NCI-H524 (cell line): ENCODE measurements at places on chromosomes 16 and 17.

DNA sequence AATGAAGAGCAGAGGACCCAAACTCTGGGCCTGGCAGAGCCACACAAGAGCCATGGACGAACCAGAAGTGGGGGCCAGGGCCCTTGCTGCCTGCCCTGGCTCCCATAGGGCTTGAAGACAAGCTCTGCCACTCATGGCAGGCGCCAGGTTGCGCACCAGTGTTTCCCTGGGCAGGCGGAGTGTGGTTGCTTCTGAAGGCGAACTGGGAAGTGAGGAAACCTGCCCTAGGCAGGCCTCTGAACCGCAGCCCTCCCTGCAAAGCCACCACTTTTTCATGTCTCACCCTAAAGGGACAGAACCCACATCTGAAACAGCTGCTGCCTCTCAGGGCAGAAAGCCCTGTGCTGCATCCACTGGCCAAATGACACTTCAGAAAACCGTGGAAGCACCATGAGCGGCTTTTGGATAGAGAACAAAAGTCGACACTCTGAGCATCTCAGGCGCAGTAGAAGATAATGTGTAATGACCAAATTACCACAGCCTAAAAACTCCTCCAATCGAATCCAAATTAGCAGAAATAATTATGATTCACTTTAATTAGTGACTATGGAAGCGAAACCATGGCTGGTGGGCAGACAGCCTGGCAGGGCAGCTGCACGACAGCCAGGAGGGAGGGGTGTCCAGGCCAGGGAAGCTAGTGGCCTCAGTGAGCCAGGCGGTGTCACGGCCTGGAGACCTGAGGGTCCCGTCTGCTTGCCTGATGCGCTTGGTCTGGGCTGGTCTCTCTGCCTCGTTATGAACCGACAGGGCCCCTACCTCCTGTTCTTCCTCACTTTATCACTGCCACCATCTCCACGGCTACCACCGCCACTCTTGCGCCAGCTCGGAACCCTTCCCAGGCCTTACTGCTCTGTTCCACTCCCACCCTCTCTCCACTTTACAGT lies 59.1 kb downstream of the PRMT7 start:
- DNase-seq = no peak

DNA sequence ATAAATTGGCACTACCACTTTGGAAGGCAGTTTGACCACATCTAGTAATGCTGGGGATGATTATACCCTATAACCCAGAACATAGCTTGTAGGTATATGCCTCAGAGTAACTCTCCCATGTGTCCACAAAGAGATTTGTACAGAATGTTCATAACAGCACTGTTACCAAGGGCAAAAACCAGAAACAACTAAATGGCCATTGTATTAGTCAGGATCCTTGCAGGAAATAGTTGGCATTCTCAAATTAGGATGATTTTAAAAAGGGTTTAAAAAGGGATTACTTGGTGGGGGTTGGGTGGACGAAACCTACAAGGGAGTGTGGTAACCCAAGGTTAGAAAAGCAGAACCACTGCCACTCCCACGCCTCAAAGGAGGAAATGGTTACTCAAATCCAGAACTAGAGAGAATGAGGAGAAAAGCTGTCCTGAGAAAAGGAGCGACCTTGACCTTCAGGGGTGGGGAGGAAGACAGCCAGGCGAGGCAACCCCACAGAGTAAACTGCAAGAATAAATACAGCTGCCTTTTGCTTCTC lies 2.1 kb downstream of the CPPED1 start:
- no peak for DNase-seq

DNA sequence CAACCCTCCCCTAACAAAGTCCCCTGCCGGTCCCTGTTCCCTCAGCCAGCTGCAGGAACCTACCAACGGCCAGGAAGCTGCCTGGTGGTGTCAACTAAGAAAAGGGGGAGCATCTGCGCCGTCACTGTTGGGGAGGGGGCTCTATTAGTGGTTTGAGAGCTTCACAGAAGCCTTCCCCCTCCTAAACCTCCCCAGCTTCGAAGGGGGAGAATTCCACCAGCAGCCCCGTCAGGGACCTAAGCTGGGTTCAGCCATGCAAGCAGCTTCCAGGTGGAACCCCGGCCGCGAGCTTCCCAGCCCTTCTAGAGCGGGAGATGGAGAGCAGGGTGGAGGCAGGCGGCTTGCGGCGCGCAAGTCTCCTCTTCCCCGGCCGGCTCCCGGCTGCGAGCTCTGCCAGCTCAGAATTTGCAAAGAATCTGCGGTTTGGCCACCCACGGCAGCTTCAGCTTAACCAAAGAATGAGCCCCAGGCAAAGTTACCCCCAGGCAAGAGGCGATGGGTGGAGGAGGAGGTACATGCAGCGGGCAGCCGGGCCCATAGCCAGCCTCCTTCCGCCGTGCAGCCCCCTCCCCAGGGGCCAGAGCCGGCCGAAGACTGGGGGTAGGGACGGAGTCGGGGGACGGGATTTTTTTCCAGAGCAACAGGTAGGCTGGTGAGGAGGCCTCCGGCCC lies 33.7 kb downstream of the DDX19A start:
- DNase-seq = peak; percentile 56

DNA sequence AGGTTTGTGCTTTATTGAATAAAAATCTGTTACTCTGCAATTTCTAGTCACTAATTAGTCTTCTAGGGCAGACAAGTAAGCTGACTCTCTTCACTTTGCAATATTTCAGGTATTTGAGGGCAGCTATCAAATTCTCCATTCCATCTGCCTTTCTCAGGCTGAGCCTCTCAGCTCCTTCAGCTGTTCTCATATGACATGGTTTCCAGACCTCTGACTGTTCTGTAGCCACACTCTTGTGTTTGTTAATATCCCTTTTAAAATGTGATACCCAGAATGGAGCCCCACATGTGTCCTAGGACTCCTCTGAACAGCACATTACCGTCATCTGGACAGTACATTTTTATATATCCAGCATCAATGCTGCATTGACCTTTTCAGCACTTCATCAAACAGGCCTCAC lies 46.1 kb upstream of the MTMR4 start:
- DNase-seq = no peak

DNA sequence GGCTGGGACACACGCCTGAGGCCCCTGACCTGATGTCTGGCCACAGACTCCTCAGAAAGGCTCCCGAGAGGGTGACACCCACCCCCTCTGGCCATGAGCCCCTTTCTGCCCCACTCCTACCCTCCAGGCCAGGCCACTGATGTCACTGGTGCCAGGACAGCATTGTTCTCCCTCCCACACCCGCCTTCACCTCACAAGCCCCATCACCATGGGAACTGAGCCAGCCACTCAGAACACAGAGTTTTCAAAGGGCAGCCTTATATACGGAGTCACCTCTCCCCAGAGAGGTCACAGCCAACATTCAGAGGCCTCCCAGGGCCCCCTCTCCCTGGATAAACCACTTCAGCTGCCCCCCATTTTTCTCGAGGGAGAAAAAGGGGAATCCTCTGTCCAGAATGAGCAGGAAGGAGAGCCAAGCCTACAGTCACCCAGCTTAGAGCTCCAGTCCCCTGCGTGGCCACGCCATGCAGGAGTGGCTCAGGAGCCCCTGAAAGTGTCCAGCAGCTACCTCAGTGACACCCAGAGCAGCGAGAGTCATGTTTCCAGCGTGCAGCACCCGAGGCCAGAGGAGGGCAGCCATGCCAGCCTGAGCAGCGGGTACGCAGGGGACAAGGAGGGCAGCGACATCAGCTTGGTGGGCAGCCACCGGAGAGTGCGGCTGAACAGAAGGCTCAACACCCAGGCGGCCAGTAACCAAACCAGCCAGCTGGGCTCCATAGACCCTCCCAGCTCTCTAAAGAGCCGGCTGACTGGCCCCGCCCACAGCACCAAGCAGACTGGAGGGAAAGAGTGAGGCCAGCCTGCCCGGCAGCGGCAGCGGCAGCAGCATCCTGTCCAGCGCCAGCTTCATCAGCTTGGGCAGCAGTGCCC lies at the start of gene C16orf82:
TSS of gene C16orf82 (plus strand) at position 260 of the 870 bp plus-strand sequence.
- DNase-seq = peak; percentile 18

DNA sequence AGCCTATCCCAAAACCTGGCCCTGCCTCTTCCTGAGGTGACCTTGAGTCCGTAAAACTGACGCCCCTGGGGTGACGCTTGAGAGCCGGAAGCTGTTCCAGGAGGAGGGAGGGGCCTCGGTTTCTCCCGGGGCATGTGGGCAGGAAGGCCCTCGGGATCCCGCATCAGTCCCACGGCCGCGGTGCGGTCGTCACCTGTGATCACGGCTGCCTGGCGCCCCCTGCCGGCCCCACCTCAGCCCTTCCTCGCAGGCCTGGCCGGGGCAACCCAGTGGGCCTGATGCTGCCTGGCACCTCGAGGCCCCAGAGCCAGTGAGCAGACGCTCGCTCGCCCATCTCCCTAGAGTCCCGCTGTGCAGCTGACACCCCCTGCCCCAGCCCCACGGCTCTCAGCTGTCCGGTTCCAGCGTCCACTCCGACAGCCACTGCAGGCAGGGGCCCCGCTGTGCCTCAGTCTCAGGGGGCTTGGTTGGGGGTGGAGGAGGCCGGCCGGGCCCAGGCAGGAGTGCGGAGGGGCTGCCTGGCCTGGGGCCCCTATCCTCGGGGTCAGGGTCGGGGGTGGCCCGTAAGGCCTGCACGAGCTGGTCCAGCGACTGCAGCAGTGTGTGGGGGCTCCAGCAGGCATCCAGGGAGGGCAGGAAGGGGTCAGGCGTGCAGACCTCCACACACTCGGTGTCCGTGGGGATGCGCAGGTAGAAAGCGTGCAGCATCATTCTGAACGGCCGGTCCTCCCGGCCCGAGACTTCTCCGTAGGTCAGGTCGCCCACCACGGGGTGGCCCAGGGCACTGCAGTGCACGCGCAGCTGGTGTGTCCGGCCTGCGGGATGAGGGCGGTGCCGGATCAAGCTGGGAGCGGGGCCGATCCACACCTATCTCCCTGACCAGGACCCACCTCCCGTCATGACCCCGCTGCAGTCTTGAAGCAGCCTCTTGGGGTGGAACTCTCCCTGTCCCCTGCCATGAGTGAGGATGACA lies 2.3 kb downstream of the RPUSD1 start:
- peak; percentile 47 for DNase-seq

GRCh38 chr17:82977606-82978005 lies 101.8 kb upstream of the METRNL start:
- no peak for DNase-seq

DNA sequence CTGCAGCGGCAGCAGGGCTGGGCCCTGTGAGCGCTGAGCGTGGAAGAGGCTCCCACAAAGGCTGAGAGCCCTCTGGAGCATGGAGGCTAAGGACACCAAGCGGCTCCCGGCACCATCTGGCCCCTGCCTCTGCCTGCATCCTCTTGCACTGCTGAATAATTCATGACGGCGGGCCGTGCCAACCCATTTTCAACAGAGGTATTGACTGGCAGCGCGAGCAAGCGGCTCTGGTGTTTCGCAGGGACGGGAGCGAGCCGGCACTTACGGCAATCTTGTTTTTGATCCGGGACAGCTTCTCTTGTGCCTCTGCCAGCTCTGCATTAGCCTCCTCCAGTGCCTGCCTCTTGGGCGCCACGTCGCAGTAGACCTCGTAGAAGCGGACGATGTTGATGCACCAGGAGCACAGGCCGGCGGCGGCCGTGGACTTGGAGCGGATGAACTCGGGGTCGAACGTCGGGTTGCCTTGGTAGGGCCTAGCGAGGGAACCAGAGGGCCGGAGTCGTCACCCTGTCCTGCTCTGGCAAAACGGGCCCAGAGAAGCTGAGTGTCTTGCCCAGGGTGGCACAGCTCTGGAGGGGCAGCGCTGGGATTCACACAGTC lies 80.4 kb downstream of the PGS1 start:
- DNase-seq = peak; percentile 98

GRCh38 chr16:3872216-3872895 lies 8.2 kb downstream of the CREBBP start:
- no peak for DNase-seq

GRCh38 chr17:39937447-39937846 lies 9.9 kb downstream of the LRRC3C start:
- DNase-seq = no peak

- no peak for DNase-seq
Observed at GRCh38 chr17:44687756-44688155, 1.8 kb downstream of the CCDC43 start.

GRCh38 chr17:78951967-78952551 lies 26.9 kb upstream of the TIMP2 start:
- no peak for DNase-seq

DNA sequence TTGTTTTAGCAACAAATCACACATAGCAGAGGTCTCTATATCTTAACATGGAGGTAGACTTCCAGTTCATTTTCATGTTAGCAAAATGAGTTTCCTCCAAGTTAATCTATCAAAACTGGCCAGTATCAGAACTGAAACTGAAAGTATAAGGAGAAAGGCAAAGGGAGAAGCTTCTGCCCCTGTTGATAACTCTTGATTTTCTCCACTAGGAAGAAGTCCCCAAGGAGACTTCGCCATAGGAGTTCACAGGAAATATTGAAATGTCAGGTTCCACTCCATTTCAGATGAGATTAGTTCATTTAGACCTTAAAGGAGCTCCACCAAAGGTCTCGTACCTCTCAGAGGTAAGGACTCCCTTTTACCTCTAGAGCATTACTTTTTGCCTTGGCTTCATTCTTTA lies 1.2 kb upstream of the OGFOD3 start:
- DNase-seq = no peak

- DNase-seq = no peak
Observed at GRCh38 chr17:58576679-58577367, 62.4 kb upstream of the MTMR4 start.

DNA sequence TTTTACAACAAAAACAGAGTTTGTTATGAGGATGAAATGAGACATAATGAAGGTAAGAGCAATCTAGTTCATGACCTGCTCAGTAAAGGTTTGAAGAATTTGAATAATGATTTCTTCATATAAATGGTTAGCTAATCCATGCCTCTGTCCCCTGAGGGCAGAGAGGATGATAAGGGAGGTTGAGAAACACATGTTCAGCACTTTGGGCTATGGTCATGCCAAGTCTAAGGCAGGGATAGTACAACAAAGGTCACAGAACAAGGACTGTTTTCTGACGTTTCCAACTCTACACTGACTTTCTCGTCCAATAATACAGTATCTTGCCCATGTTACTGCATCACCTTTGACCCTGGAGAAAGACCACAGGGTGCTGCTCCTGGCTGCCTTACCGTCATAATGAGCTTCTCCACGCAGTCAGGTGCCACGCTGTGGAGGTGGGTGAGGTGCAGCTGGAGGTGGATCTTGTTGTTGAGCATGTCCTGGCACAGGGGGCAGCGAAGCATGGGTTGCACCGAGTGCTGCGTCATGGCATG lies 236.7 kb downstream of the ZFHX3 start:
- no peak for DNase-seq

- DNase-seq = no peak
Observed at GRCh38 chr17:691423-691822, 23.2 kb downstream of the VPS53 start.

- peak; percentile 90 for DNase-seq
Observed at GRCh38 chr16:68445458-68445857, 2.9 kb downstream of the SMPD3 start.

- DNase-seq = no peak
Observed at GRCh38 chr16:266258-267164, 9.2 kb downstream of the RGS11 start.

DNA sequence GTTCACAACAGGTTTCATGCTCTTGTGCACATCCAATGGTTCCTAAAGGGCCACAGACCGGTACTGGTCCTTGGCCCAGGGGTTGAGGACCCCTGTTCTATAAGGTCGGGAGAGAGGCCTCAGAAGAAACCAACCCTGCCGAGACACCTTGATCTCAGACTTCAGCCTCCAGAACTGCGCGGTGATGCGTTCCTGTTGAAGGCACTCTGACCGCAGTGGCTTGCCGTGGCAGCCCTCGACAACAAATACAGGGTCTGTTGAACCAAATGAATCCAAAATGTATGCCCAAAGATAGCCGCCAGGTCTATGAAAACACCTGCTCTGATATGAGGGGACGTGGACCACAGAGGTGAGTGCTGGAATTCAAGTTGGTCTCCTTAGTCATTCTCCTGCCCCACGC lies 389.8 kb downstream of the SEC14L1 start:
- no peak for DNase-seq
